ENCODE measurements at places on chromosomes 6 and 20.

DNA sequence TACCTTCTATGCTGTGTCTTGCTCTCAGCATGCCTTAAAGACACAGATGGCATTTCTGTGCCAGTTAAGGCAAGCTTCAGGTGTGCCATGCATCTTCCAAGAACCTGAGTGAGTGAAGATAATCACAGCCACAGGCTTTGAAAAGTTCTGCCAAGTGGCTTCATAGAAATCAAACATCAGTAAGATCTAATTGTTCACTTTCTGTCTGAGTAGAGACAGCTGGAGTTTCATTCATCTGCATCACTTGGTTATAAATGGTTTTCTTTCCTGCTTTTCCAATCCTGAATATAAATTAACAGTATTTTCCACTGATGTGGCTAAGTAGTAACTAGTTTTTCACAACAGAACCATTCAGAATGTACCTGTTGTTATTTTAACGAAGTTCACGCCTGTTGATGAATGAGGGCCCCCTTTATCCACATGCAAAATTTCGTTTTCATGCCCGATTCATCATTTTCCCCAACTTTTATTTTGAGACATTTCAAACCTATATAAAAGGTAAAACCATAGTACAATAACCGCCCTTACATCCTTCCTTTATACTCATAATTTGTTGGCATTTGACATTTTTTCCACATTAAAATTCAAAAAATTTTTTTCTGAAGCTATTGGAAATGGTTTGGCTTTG is 38.6 kb upstream of the KCNG1 start:
- no peak for DNase-seq

- no peak for DNase-seq
Measured at GRCh38 chr20:37531856-37532255, 4.2 kb upstream of the BLCAP start.

GRCh38 chr6:149441740-149442139 is 41.7 kb downstream of the SUMO4 start:
- DNase-seq, result no peak

DNA sequence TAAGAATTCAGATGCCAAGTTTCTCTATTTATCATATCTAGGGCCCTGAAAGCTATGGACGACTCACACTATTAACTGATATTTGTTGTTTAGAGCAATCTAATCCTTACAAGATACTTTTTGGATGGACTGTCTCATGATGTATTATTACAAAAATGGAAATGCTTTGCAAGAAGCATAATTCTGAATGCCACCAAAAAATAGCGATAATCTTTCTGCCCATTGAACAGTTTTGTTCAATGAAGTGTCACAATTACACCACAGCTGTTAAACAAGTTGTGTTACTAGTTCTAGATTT is 460.4 kb upstream of the JARID2 start:
- DNase-seq, result no peak

GRCh38 chr20:14189794-14190402 is 147.5 kb downstream of the FLRT3 start:
- peak; percentile 7 for DNase-seq

DNA sequence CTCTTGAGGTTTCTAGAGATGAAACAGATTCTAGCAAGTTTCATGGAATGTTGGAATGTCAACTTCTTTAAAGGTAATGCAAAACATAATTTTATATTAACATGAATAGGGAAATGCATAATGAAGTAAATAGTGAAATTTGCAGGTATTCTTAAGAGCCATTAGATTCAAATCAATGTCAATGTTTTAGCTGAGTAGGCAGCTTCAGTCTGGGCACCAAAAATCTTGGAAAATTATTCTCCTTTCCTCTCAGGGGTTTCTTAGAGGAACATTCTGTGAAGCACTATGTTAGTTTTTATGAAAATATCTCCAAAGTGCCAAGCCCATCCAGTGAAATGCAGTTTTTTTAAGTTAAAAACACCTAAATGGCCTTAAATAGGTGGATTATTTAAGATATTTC is 300.8 kb downstream of the PAX1 start:
- DNase-seq, result no peak

DNA sequence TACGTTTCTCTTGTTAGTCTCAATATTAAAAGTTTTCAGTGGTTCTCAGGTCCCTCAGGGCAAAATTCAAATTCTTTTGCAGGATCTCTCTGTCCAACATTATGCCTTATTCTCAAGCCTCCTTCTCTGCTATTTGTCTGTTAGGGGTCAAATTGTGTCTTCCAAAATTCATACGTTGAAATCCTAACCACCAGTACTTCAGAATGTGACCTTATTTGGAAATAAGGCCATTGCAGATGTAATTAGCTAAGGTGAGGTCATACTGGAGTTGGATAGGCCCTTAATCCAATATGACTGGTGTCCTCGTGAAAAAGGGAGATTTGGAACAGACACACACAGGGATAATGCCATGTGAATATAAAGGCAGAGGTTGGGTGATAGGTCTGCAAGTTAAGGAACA is 64.1 kb upstream of the ADGRF1 start:
- DNase-seq, result no peak

GRCh38 chr20:19743640-19743995 is 14.4 kb upstream of the RIN2 start:
- DNase-seq, result no peak

DNA sequence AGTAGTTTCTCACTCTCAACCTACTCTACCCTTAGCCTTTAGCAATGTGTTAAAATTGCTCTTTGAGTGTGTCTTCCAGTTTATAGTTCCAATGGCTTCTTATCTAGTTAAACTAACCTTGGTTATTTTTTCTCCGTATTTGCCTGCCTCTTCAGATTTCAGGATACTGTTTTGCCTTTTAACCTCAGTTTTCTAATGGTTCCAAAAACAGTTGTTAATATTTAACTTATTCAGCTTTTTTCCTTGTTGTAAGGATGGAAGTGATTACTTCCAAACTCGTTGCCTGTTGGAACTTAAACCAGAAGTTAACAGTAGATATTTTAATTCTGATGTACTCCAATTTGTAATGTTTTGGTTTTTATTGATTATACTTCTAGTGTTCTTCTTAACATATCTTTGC is 1574.9 kb downstream of the HACE1 start:
- no peak for DNase-seq

DNA sequence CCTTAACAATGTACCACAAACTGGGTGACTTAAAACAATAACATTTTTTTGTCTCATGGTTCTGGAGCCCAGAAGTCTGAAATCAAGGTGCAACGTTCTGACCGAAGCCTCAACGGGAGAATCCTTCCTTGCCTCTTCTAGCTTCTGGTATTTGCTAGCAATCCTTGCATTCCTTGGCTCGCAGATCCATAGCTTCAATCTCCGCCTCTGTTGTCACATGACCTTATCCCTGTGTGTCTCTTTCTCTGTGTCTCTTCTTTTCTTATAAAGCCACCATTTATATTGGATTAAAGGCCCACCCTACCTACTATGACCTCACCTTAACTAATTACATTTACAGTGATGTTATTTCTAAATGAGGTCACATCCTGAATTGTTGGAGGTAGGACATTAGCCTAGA is 37.2 kb upstream of the DOK5 start:
- DNase-seq, result no peak

GRCh38 chr20:40314278-40314677 is 374.8 kb downstream of the MAFB start:
- DNase-seq, result no peak

- DNase-seq, result no peak
Measured at GRCh38 chr20:13041574-13042457, 33.0 kb downstream of the SPTLC3 start.

DNA sequence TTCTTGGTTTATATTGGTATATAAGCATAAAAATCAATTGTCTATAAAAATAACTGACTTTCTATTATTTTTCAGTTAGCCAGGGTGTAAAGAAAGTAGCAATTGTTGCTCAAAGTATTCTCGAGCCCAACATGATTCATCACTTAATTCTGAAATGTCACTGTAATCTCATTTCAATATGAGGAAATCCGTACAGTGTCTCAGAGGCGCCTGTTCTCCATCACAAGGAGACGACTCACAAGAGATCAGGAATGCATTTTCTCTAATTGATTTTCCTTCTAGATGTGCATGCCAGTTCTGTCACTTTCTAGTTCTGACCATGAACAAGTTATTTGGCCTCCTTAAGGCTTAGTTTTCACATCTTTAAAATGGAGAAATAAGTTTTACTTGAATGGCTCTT is 753.1 kb downstream of the MAFB start:
- no peak for DNase-seq

GRCh38 chr20:62320581-62321354 is 18.0 kb downstream of the ADRM1 start:
- DNase-seq, result no peak

GRCh38 chr6:15911753-15912504 is 217.0 kb upstream of the MYLIP start:
- no peak for DNase-seq
